ENCODE measurements at places on chromosomes 5 and 9.

- no peak for DNase-seq
Observed at GRCh38 chr9:2427120-2427891, 194.3 kb upstream of the VLDLR start.

GRCh38 chr9:16247188-16247875 lies 623.1 kb downstream of the BNC2 start:
- DNase-seq = no peak

GRCh38 chr9:71269859-71270258 lies 148.4 kb upstream of the TRPM3 start:
- no peak for DNase-seq

DNA sequence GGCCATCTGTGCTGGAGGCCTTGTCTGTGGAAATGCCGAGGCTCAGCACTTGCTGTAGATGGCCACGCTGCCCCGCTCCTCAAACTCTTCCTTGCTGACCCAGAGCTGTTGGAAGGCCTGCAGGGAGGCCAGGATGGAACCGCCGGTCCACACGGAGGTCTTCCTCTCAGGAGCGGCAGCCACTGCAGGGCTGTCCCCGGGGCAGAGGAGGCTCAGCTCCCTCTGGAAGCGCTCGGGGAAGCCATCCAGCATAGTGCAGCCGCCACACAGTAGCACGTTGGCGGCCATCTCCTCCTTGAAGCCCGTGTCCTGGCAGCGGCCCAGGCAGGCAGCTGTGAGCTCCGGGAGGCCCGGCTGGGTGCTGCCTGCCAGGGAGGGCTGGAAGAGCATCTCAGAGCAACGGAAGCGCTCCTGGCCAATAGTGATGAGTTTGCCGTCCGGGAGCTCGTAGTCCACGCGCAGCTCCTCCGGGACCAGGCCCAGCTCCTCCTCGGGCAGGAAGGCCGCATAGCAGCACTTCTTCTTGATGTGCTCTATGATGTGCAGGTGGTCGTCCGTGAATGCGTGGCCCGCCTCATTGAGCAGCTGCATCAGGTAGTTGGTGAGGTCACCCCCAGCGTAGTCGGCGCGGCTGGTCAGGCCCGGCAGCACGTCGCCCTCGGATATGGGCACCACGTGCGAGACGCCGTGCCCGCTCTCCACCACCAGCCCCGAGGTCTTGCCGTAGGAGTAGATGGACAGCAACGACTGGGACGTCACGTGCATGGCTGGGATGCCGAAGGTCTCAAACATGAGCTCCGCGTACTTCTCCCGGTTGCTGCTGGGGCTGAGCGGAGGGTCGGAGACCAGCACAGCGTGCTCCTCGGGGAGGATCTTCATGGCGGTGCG lies 901 bp downstream of the ACTL7B start:
- DNase-seq = no peak

- DNase-seq = no peak
Observed at GRCh38 chr9:121107029-121107428, 32.3 kb downstream of the CNTRL start.
